ENCODE measurements at places on chromosomes 13 and 19.

GRCh38 chr19:30512176-30513081, 140.2 kb downstream of the ZNF536 start:
- no peak for DNase-seq

DNA sequence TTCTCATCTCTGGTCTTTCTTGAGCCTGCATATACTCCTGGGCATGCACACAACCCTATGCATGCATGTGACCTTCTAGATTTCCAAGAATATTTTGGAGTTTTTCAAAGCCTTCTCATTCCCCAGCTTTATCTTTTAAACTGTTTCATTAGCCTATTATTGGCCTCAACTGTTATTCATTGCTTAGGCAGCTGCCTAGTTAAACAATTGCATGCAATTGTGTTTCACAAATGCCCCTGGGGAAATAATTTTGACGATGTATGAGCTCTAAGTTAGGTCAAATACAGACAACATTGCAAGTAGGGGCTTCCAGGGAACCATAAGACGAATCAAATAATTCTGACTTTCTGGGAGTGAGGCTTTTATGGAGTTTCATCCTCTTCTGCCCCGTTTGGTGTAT, 2.3 kb upstream of the UPK1A start:
- DNase-seq = no peak

GRCh38 chr13:72168126-72168855, 301.3 kb upstream of the DACH1 start:
- DNase-seq = no peak

DNA sequence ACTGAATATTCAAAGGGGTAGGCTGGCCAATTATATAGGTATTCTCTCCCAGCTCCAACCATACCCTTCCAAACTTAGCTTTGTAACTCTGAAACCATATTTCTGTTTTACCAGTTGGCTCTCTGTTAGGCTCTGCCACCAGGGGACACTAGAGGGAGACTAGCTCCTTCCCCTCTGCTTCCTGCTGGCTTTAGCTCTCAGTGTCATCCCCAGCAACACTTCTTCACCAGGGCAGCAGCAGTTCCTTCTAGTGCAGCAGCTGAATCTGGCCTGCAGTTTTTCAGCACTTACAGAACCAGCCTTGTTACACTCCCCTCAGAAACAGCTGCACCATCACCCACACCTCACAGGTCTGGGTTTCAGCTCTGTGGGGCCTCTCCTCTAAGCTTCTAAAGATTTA, 51.0 kb upstream of the DOCK9 start:
- no peak for DNase-seq

- DNase-seq = no peak
Observed at GRCh38 chr19:45917421-45918091, 3.0 kb upstream of the NANOS2 start.

GRCh38 chr13:75812751-75813181, 176.6 kb downstream of the LMO7 start:
- no peak for DNase-seq

DNA sequence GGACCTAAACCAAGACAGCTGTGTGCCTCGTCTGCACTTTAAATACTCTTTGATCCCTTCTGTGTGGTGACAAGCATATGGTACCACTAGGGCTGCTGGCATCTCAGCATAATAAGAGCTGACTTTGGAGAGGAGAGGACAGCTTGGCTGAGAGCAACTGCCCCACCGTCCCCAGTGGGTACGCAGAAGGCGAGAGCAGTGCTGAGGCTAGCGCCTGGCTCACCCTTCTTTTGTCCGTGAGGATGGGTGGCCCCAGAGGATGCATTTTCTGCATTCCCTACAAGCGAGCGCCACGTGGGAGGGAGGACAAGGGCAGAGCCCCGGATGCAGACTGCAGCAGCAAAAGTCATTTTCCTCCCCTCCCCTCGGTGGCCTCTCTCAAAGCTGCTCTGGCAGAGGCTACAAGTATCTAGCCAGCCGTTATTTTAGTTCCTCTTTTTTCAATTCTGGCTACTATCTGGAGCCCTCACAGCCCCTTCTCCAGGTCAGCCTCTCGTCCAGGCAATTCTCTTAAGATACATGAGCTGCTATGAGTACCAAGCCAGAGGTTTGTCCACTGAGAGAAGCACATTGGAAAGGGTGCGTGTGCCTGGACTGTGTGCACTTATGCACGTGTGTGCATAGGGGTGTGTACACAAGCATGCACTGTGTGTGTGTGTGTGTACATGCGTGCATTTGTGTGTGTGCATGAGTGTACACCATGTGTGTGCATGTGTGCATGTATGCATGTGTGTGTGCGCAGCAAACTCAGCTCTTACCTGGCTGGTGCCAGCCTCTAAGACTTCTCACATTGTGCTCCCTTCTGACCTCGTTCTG, 51.3 kb downstream of the RAB20 start:
- DNase-seq = no peak

DNA sequence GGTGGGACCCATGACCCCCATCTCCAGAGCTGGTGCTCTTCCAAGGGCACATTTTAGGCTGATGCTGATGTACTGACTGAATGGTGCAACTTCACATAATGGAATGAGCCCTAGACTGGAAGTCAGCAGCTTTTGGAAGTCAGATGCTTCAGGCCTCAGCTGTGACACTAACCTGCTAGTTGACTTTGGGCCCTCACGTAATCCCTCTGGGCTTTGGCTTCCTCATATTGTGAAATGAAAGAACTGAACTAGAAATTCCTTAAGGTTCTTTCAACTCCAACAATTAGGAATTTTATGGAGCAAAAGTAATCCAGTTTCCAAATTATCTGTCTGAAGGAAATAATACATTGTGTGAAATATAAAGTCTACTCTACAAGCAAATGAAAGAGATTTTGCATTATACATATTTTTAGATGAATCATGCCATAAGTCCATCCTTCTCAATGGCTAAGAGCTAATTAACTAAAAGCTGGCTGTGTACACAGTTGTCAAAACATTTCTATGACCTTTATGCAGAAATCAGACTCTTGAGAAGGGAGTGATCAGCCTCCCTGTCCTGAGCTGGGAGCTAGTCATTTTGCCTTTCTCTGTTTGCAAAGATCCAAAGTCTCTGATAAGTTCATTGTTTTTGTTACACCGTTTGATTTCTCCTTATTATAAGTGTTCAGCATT, 204.2 kb downstream of the DCLK1 start:
- DNase-seq = no peak

DNA sequence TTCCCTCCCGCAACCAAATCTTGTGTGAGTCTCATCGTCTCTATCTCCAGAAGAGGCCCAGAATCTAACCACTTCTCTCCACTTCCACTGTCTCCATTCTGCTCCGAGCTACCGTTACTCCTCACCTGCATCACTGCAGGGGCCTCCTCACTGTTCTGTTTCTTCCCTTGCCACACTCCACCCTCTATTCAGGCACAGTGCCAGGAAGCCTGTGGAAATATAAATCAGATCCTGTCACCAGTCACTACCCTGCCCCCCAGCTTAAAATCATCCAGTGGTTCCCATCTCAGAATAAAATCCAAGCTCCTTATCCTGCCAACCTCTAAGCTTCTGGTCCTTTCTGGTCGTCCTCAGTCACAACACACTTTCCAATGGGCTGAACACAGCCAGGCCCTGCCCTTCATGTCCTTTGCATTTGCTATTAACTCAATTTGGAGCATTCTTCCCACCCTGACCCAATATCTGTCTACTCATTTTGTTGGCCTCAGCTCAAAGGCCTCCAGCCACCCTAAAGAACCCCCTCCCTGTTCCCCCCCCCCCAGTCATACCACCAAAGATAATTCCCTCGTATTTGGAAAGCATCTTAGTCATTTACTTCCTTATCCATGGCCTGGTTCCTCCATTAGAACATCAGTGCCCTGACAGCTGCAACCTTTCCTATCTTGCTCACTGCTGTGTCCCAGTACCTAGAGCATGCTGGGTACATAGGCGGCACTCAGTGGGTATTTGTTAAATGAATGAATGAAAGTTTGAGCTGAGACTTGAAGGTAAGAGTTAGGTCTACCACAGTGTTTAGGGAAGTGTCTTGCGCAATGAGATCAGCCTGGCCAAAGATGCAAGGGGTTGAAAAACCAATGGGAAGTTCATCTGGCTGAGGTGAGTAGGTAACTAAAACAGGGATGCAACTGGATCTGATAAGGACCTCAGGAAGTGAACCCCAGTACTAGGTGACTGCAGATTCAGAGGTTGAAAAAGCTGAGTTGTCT, 24.4 kb downstream of the ZNF175 start:
- DNase-seq = no peak

DNA sequence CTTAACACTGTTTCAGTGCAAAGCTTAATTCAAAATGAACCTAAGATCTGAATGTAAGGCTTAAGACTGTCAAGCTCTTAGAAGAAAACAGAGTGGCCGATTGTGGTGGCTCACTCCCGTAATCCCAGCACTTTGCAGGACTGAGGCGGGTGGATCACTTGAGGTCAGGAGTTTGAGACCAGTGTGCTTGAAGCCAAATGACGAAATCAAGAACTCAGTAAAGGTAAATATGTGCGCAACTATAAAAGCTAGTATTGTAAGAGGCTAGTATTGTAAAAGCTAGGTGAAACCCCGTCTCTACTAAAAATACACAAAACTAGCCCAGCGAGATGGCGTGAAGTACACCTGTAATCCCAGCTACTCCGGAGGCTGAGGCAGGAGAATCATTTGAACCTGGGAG, 12.7 kb downstream of the ATP4B start:
- DNase-seq = no peak

Measured in GM12892 (cell line).